ENCODE measurements at places on chromosomes 13 and 19.

- no peak for DNase-seq
Measured at GRCh38 chr13:37211487-37211886, 106.0 kb upstream of the CSNK1A1L start.

- peak; percentile 68 for DNase-seq
Measured at GRCh38 chr19:39502640-39503417, 4.1 kb downstream of the DLL3 start.

DNA sequence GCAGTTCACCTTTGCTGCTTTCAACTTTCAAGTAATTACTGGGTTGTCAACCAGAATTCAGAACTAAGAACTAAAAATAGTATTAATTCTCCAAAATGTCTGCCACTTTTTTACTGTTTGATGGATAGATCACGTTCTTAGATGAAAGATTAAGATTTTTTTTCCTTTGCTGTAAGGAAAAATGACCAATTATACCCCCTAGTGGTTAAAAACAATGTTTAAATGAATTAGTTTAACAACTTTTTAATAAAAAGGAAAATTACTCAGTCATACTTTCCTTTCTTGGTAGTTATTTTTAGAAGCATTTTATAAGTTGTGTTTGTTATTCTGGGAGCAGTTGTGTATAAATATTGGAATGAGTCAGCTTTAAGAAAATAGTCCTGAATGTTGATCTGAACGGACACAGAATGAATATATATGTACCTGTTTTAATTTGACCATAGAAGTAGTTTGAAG lies 4.6 kb downstream of the TM9SF2 start:
- DNase-seq = no peak

DNA sequence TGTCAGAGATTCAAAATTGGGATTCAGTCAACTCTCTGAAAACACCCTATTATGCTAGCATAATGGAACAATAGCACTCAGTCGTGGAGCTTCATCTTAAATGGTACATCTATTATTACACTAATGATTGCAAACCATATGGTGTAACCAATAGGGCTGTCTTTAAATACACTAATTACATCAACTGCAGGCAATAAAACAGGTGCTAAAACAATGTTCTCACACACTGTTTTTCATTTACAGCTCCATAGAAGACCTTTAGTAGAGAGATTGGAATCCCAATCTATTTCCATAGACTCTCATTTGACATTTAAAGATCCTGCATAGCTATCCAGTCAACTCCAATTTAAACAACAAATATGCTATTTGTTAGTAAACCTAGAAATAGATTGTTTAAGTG lies 1917.4 kb downstream of the OLFM4 start:
- no peak for DNase-seq

DNA sequence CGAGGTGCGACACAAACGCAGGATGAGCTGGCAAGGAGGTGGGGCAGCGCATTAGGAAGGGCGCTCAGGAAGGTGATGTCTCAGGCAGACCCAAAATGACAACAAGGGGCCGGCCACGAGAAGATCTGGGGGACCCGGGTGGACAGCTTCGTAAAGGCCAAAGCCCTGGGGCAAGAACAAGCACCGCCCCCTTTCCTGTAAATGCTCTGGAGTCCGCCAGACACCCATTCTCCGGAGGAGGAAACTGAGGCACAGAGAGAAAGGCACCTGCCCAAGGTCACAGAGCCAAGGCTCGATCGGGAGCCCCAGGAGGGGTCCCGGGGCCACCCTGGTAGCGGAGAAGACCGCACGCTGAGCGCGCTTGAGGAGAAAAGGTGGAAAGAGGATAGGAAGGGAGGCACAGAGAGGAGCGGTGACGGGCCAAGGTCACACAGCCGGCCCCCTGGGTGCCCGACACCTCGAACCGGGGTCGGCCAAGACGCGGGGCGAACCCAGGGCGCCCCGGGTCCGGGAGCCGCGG lies 571 bp downstream of the SAFB2 start:
- DNase-seq = peak; percentile 23

GRCh38 chr19:46000491-46001246 lies 5.4 kb downstream of the CCDC61 start:
- peak; percentile 83 for DNase-seq

GRCh38 chr13:31204592-31204991 lies 4.8 kb downstream of the B3GLCT start:
- DNase-seq = peak; percentile 10

All from activated CD4-positive, alpha-beta T cell treated with anti-CD3 and anti-CD28 coated beads for 4 hours (primary cell).